ENCODE measurements at places on chromosomes 12 and 14. TPM values are rescaled to one million over a fixed set of nuclear protein-coding genes. Genes with fewer than 3 reads are reported as not detected.

DNA sequence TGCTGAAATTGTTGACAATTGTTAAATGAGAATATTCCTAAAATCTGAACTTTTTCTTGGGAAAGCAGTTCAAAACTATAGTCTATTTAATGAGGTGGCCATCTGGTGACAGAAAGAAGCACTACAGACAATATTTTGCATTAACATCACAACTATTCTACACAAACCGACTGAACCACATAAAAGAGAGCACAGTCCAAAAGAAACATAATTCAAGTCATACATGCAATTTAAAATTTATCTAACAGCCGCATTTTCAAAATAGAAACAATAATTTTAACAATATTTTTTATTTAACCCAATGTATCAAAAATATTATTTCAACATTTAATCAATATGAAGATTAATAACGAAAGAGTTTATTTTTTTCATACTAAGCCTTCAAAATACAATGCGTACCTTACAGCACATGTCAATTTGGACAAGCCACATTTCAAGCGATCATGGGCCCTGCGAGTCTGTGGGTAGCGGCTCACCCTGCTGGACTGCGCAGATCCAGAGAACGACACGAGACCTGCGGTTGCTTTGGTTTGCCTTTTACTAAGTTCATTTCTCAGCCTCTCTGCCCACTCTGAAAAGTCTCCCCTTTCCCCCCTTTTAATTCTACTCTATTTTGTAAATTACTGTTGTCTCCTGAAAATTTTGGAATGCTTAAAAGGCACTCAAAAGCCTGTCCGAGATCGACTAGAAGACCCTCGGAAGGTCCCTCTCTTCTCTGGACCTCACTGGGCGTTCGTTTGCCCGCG, 947 bp upstream of the LRRC9 start:
- no peaks in the 10 kb centered on the region for H3K36me3 ChIP-seq
- H3K27me3 ChIP-seq: peaks cover 25% of the 10 kb centered on the region
- peaks cover 9% of the 10 kb centered on the region for H3K4me1 ChIP-seq
- no peak overlapping the region for H3K27ac ChIP-seq

DNA sequence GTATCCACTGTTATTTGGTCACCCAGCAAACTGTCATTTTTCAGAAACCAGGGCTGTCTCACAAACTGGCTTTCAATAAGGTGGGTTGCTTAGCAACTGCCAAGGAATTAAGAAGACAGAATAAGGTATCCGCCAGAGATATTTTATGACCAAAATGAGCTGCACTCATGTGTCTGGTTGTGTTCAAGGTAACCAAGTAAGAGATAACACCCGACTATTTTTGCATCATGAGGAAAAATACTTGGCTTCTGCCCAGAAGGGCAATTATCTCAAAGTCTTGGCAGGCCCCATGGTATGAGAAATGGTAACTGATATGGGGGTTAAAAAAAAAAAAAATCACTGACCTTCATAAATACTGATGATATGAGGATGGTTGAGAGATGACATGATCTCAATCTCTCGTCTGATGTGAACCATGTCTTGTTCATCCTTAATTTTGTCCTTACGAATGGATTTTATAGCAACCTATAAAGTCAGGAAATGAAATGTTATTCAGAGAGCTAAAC, 32.6 kb downstream of the NUAK1 start:
- H3K27me3 ChIP-seq: no peaks in the 10 kb centered on the region
- peak overlapping the region; percentile 10 for H3K27ac ChIP-seq
- peaks cover 20% of the 10 kb centered on the region for H3K4me1 ChIP-seq
- H3K36me3 ChIP-seq: no peaks in the 10 kb centered on the region
- no peak for DNase-seq

DNA sequence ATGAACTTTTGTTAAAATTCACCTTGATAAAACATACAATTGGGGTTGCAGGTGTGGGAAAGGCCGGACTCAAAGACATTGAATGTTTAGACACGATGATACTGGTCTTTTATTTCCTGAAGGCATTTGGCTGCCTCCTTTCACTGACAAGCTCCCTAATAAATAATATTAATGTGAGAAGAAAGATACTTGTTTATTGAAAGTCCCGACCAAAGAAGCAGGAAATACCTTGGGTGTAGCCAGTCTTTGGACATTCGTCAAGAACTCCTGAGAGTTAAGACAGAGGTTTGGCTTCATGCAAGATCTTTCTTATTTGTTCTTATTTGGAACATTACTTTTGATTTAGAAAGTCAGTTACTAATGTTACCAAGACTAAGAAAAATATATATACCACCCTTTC, 1133.8 kb upstream of the SEL1L start:
- H3K27me3 ChIP-seq: no peaks in the 10 kb centered on the region
- no peak overlapping the region for H3K27ac ChIP-seq
- no peak overlapping the region for H3K4me3 ChIP-seq
- H3K36me3 ChIP-seq: no peaks in the 10 kb centered on the region
- H3K4me1 ChIP-seq: no peaks in the 10 kb centered on the region

DNA sequence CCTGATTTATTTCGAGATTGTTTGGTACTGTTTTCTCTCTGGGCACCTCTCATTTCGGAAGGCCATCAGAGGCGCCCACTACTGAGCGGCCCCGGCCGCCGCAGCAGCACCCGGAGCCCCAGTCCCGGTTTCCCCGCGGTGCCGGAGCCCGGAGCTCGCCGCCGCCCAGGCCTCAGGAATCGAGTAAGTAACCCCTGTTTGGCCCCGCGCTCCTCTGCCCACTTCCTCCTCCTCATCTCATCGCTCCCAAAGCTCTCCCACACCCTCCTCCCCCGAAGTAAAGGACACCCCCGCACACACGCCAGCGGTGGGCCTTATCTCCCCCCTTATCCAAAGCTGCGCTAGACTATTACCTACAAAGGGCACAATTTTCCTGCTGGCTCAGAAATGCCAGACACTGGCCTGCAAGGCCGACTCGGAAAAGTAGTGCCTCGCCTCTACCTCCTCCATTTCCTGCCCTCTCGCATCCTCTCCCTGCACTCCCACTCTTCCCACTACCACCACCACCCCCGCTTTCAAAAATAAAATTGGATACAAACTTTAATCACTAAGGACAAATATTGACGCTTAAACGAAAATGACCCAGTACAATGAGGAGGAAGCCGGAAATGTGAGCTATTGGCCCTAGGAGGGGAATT, 637 bp upstream of the FOXG1 start:
- H3K4me1 ChIP-seq: no peaks in the 10 kb centered on the region
- H3K4me3 ChIP-seq: peak overlapping the region; percentile 11
- no peak overlapping the region for H3K27ac ChIP-seq
- no peaks in the 10 kb centered on the region for H3K36me3 ChIP-seq
- peak; percentile 20 for DNase-seq

Gene FSCB
- polyA plus RNA-seq: not detected

Gene ARMH4
- polyA plus RNA-seq: 19.4 TPM

Gene EML5
- polyA plus RNA-seq: 1.7 TPM

All from left lung (tissue), 14 donors.